ENCODE measurements at places on chromosomes 12 and 14.
A peak's percentile ranks its signal among the peaks of the same experiment; 100 is the strongest.

DNA sequence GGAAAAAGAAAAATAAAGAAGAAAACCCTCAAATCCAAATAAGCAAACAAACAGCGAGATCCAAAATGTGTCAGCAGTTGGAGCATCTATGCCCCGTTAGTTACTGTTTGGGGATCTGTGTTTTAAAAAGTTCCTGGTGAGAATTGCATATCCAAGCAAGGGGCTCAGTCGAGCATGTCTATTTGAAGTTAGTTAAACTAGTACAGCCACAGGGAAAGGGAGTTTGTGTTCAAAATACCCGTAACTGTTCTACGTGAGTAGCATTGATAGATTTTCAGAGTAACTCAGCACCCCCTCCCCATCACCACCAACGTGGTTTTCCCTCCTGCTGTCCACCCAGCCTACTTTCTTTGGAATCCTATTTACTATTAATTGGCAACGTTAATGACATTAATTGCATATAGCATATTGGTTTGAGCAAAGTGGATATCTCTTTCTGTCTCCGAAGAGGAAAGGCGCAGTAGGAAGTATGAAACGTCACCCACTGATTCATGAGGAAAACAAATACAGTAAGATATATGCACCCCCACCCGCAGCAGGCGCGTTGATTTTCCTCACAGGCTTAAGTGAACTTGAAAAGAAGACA, 1.5 kb downstream of the NPAS3 start:
- no peak for DNase-seq

- no peak for DNase-seq
Measured at GRCh38 chr14:61240206-61240605, 40.9 kb downstream of the TMEM30B start.

DNA sequence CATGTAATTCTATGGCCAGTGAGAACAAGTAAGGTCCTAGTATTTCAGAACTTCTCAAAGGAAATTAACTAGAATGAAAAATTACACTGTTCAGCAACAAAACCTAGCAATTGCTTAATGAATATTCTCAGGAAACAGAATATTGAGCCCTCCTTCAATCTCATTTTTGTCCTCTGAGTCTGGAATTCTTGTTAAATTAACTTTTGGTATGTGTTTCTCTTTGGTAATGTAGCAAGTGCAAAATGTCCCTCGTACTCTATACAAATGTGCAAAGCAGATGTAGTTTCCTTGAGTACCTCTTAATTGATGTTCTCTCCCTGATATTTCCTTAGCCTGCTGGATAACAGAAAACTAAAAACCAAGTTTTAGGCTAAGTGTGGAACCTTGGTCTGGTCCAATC, 190.8 kb upstream of the CNOT2 start:
- DNase-seq: no peak

- DNase-seq: no peak
Measured at GRCh38 chr14:59284059-59284458, 95.6 kb downstream of the DAAM1 start.

- peak; percentile 59 for DNase-seq
Measured at GRCh38 chr12:98399532-98399931, 115.9 kb upstream of the TMPO start.

Measured in Caco-2 (cell line).